Stimulated activated CD4-positive, alpha-beta T cell treated with anti-CD3 and anti-CD28 coated beads, Interleukin-4, amount 100 ng/mL, for 1 hour (primary cell): ENCODE measurements at places on chromosomes 7 and 10.

- no peak for DNase-seq
These were observed 46.8 kb downstream of the ERLIN1 start for GRCh38 chr10:100138921-100139496.

GRCh38 chr7:141335164-141335563 lies 216.0 kb upstream of the AGK start:
- DNase-seq, result no peak

- no peak for DNase-seq
These were observed 132.6 kb upstream of the NAMPT start for GRCh38 chr7:106417273-106417902.

- no peak for DNase-seq
These were observed 33.2 kb downstream of the TMEM229A start for GRCh38 chr7:123999703-124000102.

GRCh38 chr7:13989126-13989948 lies at the start of gene ETV1:
Gene ETV1, minus strand, starts transcription at chr7:13989666. Its CDS starts 614 bp downstream, at chr7:13989052.
- DNase-seq, result no peak

DNA sequence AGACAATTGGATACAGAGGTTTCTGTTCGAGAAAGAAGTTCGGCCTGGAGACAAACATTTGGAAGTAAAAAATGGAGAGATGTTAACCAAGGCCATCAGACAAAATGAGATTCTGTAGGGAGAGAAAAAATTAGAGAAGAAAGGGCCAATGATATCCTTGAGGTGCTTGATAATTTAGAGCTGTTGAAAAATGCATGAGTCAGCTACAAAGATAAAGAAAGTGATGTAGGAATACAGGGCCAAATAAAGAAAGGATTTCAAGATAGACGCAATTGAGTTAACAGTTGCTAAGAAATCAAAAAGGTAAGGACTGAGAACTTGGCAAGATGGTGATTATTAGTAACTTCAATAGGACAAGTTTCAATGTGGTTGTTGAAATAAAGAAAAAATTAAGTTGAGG lies 384.2 kb upstream of the SEMA3A start:
- no peak for DNase-seq

DNA sequence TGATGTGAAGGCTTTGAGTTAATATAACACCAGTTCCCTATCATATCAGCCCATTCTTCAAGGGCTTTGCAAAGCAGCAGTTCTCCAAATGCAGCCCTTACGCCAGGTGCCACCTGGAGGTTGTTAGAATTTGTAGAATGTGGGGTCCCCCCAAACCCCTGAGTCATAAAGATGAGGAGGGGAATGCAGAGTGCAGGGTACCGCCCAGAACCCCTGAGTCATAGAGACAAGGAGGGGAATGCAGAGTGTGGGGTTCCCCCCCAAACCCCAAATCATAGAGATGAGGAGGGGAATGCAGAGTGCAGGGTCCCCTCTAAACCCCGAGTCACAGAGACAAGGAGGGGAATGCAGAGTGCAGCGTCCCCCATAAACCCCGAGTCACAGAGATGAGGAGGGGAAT lies 605.8 kb downstream of the PTPRN2 start:
- no peak for DNase-seq

DNA sequence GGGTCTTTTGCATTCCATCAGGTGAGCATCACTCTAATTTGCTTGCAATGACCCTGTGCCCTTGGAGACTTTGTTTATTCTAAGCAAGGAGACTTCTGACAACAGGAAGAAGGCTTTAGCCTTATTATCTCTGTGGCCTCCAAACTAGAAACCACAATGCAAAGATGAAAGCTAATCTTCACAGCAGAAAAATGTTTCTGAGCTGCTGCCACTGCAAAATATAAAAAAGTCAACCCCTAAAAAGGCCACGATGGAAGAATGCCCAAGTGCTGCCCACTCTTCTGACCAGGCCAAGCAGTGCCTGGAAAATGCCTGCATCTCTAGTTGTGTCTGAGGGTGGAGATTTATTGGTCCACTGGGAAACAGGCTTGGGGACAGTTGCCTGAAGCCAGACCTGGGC lies 299.9 kb downstream of the C7orf25 start:
- no peak for DNase-seq

DNA sequence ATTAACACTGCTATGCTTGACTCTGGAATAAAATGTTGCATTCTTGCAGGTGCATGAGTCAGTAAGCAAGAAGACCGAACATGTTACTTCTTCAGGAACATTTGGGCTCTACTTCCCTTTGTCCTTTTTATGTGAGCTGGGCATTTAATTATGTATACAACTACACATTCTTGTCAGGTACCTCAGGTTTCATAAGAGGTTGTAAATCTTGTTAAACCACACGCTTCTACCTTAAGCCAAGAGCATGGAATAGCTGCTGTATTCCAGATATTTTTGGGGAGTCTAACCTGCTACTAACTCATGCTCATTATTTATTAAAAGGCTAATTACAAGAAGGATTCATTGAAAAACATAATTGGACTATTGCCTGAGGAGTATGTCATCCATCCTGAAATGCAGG lies 414.2 kb upstream of the KLF6 start:
- no peak for DNase-seq

DNA sequence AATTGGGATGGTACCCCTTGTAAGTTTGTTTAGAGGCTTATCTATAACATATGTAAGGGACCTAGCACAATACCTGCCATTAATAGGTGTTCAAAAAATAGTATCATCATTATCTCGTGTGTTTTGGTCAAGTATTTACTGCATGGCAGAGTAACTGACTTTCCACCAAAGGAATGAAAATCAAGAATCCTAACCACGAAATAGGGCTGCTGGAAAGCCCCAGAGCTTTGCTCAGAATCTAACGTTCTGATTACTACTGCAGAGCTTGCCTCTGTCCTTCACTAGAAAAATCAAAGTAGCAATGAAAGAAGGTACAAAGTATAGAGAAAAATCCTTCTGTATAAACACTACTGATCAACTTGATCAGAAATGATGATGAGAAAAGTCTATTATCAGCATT lies 34.9 kb downstream of the DCLRE1C start:
- DNase-seq, result no peak
